ENCODE measurements at places on chromosomes 4 and X. TPM values are rescaled to one million over a fixed set of nuclear protein-coding genes. Genes with fewer than 3 reads are reported as not detected.

The HPSE gene
- 7.1 TPM for total RNA-seq

The DDIT4L gene
- total RNA-seq = 14.7 TPM

The LDB2 gene
- total RNA-seq = 39.4 TPM

The DCAF8L2 gene
- not detected for total RNA-seq

The FREM3 gene
- total RNA-seq = 0.20 TPM

The CPLX1 gene
- 0.20 TPM for total RNA-seq

The TIGD4 gene
- total RNA-seq = 0.25 TPM

The TLR2 gene
- total RNA-seq = 13.8 TPM

The ASMT gene
- total RNA-seq = not detected

The MAGEA11 gene
- not detected for total RNA-seq

The UCP1 gene
- not detected for total RNA-seq

The CCDC149 gene
- total RNA-seq = 3.9 TPM

The FMR1NB gene
- total RNA-seq = not detected

The SRPX2 gene
- total RNA-seq = 35.0 TPM

The GUCY1B1 gene
- total RNA-seq = 0.39 TPM

The GPR119 gene
- not detected for total RNA-seq

The ODAPH gene
- not detected for total RNA-seq

The LAGE3 gene
- total RNA-seq = 39.2 TPM

The AKAP4 gene
- total RNA-seq = not detected

The CEP135 gene
- total RNA-seq = 5.1 TPM

The IGFBP7 gene
- total RNA-seq = 1,116 TPM

The COQ2 gene
- total RNA-seq = 28.7 TPM

The LRAT gene
- not detected for total RNA-seq

The XAGE2 gene
- not detected for total RNA-seq

The SYP gene
- total RNA-seq = 0.27 TPM

The SRPX gene
- 164 TPM for total RNA-seq

The PCDH7 gene
- total RNA-seq = 0.05 TPM

The PRR32 gene
- not detected for total RNA-seq

The MOB1B gene
- total RNA-seq = 10.3 TPM

The SGCB gene
- total RNA-seq = 18.1 TPM

The MTMR8 gene
- 0.05 TPM for total RNA-seq

The CFAP97 gene
- total RNA-seq = 25.9 TPM

The PNMA6E gene
- not detected for total RNA-seq

The RNF150 gene
- 0.05 TPM for total RNA-seq

The CLIC2 gene
- total RNA-seq = 9.5 TPM

The ZNF157 gene
- not detected for total RNA-seq

The CDX4 gene
- not detected for total RNA-seq

The ADH6 gene
- not detected for total RNA-seq

The INTS6L gene
- total RNA-seq = 1.5 TPM

The ADH1B gene
- total RNA-seq = not detected

The HMGN5 gene
- not detected for total RNA-seq

The RTL3 gene
- total RNA-seq = 0.20 TPM

The MAGEA10 gene
- not detected for total RNA-seq

The NLRP2B gene
- not detected for total RNA-seq

The AVPR2 gene
- 0.47 TPM for total RNA-seq

The GLRA2 gene
- not detected for total RNA-seq
